Activated naive CD4-positive, alpha-beta T cell treated with anti-CD3 and anti-CD28 coated beads for 36 hours (primary cell): ENCODE measurements at places on chromosomes 1 and 21.

DNA sequence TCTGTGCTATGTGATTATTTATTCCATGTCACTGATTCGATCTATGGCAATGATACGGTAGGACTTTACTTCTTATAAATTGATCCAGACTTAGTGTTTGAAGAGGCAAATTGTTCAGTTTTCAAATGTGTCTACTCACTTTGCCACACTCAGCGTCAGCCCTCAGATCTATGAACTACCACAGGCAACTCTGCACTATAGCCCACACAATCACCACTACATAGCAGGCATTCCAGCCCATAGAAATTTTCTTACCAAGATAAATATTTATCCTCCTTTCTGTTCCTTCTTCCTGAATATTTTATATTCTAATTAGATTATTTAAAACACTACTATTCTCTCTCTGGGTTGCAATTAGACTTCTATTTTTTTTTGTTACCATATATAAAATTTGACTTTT is 776.1 kb downstream of the BRINP3 start:
- no peaks in the 10 kb centered on the region for H3K4me1 ChIP-seq
- no peak overlapping the region for H3K4me3 ChIP-seq
- no peaks in the 10 kb centered on the region for H3K36me3 ChIP-seq
- H3K27me3 ChIP-seq = no peaks in the 10 kb centered on the region

GRCh38 chr21:30831194-30831765 is 1.7 kb upstream of the KRTAP7-1 start:
- no peaks in the 10 kb centered on the region for H3K36me3 ChIP-seq
- no peak overlapping the region for H3K4me3 ChIP-seq
- peak; percentile 65 for DNase-seq
- H3K27me3 ChIP-seq = peaks cover 12% of the 10 kb centered on the region
- H3K27ac ChIP-seq = no peak overlapping the region
- H3K4me1 ChIP-seq = no peaks in the 10 kb centered on the region

DNA sequence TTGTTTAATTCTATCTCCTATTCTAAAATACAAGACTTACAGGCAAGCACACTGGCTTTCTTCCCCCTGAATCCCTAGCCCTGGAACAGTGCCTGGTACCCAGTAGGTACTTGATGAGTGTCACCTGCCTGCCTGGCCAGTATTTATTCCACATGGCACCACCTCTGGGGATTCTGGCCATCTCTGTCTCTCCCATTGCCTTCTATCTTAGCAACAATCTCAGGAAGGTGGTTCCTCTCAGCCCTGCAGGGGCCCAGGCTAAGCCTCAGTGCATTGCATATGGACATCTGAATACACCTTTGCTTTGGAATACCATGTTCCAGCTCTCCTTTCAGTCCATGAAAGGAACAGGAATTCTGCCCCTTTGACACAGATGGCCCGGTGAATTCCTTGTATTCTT is 81.0 kb downstream of the HIVEP3 start:
- no peak overlapping the region for H3K4me3 ChIP-seq
- H3K27me3 ChIP-seq = no peaks in the 10 kb centered on the region
- no peak overlapping the region for H3K27ac ChIP-seq
- H3K4me1 ChIP-seq = peaks cover 5% of the 10 kb centered on the region
- no peaks in the 10 kb centered on the region for H3K36me3 ChIP-seq

- peaks cover 6% of the 10 kb centered on the region for H3K4me1 ChIP-seq
- H3K27me3 ChIP-seq = peaks cover 25% of the 10 kb centered on the region
- no peak for DNase-seq
- no peaks in the 10 kb centered on the region for H3K36me3 ChIP-seq
- H3K27ac ChIP-seq = no peak overlapping the region
- no peak overlapping the region for H3K4me3 ChIP-seq
Observed at GRCh38 chr1:244337839-244338238, 113.9 kb downstream of the ADSS2 start.

GRCh38 chr1:92159593-92159992 is 58.1 kb upstream of the C1orf146 start:
- no peaks in the 10 kb centered on the region for H3K4me1 ChIP-seq
- peaks cover 30% of the 10 kb centered on the region for H3K36me3 ChIP-seq
- H3K27ac ChIP-seq = no peak overlapping the region
- H3K4me3 ChIP-seq = no peak overlapping the region
- H3K27me3 ChIP-seq = no peaks in the 10 kb centered on the region

- no peak overlapping the region for H3K27ac ChIP-seq
- DNase-seq = no peak
- H3K36me3 ChIP-seq = no peaks in the 10 kb centered on the region
- H3K4me1 ChIP-seq = peaks cover 8% of the 10 kb centered on the region
- peak overlapping the region; percentile 77 for H3K4me3 ChIP-seq
Observed at GRCh38 chr1:32540605-32541004, 1.4 kb downstream of the ZBTB8A start.

DNA sequence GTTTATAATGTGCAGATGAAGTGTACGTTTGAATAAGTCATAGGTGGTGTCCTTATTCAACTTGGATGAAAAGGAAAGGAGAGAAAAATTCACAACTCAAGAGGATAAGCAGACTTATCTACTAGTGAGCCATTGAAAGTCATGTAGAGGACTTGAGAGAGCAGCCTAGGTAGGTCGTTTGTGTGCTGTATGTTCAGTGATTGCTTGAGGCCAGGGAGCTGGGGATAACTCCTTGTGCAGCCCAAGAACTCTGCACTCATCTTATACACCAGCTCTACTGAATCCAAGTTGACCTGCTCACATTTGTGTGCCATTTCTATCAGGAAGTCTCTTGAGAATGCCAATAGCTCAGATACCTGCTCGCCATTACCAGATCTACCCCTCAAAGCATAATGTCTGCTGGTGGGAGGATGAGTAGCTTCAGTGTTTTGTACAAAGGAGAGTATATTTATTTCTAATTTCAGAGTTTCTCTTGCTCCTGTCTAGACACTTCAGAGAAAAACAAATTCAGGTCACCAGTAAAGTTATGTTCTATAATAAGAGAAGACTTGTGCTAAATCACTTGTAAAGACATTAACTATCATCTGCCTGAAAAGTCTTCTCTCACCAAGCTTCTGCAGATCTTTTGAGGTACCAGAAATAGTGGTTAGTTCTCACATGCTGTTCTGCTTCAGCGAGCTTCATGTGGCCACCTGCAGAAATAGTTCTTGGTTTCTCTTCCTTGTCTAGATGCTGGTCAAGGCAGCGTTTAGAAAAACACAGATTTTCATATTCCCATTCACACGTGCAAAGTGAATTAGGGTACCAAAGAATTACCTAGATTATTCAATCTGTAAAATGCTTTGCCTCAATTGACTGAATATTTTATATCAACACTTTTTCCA is 10.8 kb downstream of the S1PR1 start:
- peak overlapping the region; percentile 5 for H3K4me3 ChIP-seq
- H3K36me3 ChIP-seq = peaks cover 14% of the 10 kb centered on the region
- DNase-seq = no peak

- DNase-seq = no peak
- no peaks in the 10 kb centered on the region for H3K36me3 ChIP-seq
- H3K4me3 ChIP-seq = no peak overlapping the region
- H3K27me3 ChIP-seq = peaks cover 40% of the 10 kb centered on the region
- no peak overlapping the region for H3K27ac ChIP-seq
Observed at GRCh38 chr1:232248276-232248820, 381.6 kb downstream of the SIPA1L2 start.

DNA sequence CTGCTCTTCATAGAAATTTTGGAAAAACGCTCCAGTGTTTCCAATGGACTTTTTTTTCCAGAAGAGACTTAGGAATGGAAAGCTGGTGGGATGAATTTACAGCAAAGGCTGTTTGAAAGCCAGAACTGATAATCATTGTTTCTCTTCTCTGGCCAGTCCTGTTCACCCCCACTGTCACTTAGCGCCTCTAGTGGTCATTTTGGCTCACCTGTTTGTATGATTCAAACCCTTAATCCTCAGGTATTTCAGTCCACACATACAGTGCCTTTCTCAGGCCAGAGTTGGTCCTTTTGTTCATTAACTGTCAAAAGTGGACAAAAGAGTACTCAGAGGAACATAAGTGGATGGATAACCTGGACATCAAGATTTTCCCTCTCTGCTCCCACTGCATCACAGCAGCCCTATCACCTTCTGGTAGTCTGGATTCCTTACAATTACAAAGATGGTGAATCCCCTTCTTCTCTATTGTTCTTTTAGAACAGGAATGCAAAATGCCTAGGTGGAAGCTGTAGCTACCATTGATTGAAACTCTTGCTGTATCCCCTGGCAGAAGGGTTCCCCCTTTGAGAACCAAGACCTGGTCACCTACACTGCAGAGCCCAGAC is 177.6 kb upstream of the OLFM3 start:
- DNase-seq = peak; percentile 11
- H3K27ac ChIP-seq = no peak overlapping the region
- no peaks in the 10 kb centered on the region for H3K27me3 ChIP-seq

- peaks cover 58% of the 10 kb centered on the region for H3K4me1 ChIP-seq
- H3K27ac ChIP-seq = peak overlapping the region; percentile 75
- peaks cover 1% of the 10 kb centered on the region for H3K36me3 ChIP-seq
- peak; percentile 96 for DNase-seq
Observed at GRCh38 chr1:25796811-25797458, 3.1 kb upstream of the SELENON start.

DNA sequence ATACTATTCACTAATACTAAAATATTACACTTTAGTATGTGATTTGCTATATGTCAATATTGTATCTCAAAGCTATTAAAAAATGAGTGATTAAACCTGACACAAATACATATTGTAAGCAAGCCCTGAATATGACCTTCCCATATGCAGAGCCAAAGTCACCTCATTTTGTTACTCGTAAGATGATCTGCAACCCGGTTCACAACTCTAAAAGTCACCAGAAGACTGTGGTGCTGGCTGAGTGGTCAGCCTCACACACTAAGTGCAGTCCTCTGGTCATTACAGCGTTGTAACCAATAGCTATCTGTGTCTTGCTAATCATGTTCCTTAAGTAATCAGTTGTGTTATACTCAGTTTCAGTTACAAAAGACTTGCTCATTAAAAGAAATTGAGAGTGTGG is 197.5 kb upstream of the L1TD1 start:
- H3K36me3 ChIP-seq = peaks cover 12% of the 10 kb centered on the region
- no peak overlapping the region for H3K27ac ChIP-seq
- no peaks in the 10 kb centered on the region for H3K27me3 ChIP-seq
- no peak for DNase-seq
- H3K4me3 ChIP-seq = no peak overlapping the region
- no peaks in the 10 kb centered on the region for H3K4me1 ChIP-seq

- H3K27me3 ChIP-seq = no peaks in the 10 kb centered on the region
- no peaks in the 10 kb centered on the region for H3K36me3 ChIP-seq
- peaks cover 16% of the 10 kb centered on the region for H3K4me1 ChIP-seq
- no peak overlapping the region for H3K27ac ChIP-seq
Observed at GRCh38 chr1:159841749-159842148, 15.1 kb downstream of the SLAMF8 start.

GRCh38 chr1:24714859-24715520 is 30.3 kb upstream of the CLIC4 start:
- no peak overlapping the region for H3K27ac ChIP-seq
- no peak overlapping the region for H3K4me3 ChIP-seq
- no peaks in the 10 kb centered on the region for H3K27me3 ChIP-seq
- no peaks in the 10 kb centered on the region for H3K36me3 ChIP-seq
- no peaks in the 10 kb centered on the region for H3K4me1 ChIP-seq
